Neural progenitor cell (in vitro differentiated cells): ENCODE measurements at places on chromosomes 1 and 21.
A peak's percentile ranks its signal among the peaks of the same experiment; 100 is the strongest.

GRCh38 chr1:3658231-3658615, 5.9 kb downstream of the TP73 start:
- no peak for DNase-seq

GRCh38 chr1:19824541-19824940, 9.5 kb upstream of the RNF186 start:
- DNase-seq = no peak

DNA sequence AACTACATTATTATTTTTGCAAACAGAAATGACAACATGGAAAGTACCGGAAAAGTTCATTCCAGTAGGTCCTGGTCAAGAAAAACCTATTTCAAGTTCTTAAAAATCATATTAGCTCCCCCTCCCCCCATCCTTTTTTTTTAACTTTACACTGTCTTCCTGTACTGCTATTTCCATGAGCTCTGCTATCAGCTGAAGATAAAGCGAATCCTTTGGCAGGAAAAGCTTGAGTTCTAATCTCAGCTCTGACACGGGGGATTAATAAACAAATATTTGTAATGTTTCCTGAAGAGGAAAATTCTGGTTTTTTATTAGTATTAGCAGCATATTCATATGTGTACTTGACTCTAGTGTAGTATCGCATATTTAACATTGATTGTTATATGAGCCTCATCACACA, 190.7 kb upstream of the ESRRG start:
- DNase-seq = no peak

DNA sequence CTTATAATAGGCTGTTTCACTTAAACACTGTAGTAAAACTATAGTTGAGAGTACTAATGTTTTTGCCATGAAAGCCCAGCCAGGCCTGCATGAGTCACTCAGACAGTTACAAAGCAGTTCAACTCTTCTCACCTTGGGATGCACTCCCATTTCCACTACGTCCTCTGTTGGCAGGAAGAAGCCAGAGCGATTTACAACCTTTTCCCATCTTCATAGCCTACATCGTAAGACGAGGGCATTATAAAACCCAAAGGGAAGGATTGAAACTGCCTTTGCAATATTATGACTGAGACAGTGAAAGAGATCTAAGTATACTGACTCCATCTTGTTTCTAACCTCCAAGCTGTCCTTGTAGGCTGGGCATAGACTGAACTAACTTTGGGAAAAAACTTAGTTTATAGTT, 71.8 kb upstream of the CSF1 start:
- no peak for DNase-seq

GRCh38 chr1:9599741-9600140, 11.0 kb downstream of the TMEM201 start:
- DNase-seq = no peak

- DNase-seq = peak; percentile 45
Measured at GRCh38 chr1:197521118-197521739, 253.2 kb downstream of the CRB1 start.

DNA sequence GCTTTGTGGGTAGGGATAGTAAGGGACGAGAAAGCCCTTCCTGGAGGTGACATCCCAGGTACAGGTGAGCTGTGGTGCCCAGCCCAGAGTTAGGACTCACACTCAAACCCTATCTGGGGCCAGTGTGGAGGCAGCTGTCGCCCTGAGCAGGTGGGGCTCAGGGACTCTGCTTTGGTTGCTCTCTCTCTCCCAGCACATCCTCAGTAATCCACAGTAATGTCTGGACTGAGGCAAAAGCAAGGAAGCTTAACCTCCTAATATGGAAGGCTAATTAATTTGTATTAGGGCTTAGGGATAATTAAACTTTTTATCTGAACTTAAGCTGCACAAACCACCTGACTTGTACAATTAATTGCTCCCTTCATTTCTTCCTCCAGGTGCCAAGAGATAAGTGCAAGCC, 38.2 kb downstream of the DDX20 start:
- no peak for DNase-seq

DNA sequence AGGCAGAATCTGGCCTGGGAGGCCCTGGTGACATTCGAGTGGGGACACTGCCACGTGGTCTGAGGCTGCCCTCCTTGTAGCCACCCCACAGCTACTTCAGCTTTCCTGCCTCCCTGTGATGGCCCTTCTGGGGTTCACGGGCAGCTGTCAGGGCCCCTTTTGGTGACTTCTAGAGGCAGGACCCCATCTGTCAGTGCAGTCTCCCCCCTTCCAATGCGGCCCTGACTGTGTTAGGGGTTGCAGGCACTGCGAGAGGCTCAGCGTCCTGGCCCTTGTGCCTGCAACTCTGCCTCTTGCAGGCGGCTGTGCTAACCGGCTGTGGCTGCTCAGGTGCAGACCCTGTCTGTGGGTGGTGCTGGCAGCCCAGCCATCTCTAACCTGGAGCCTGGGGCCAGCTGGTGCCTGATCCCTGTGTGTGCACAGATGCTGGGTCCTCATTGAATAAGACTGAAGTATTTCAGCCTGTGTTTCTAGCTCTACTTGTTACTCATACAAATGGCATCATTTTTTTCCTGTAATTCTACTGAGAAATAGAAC, 62.2 kb downstream of the S100B start:
- no peak for DNase-seq

- no peak for DNase-seq
Measured at GRCh38 chr1:87403061-87403820, 74.6 kb downstream of the LMO4 start.

GRCh38 chr1:205689479-205689878, 9.2 kb upstream of the SLC45A3 start:
- peak; percentile 83 for DNase-seq
